ENCODE measurements at places on chromosomes 16 and 17.
A peak's percentile ranks its signal among the peaks of the same experiment; 100 is the strongest.

- no peak for DNase-seq
Observed at GRCh38 chr17:49022391-49022941, 25.3 kb downstream of the IGF2BP1 start.

GRCh38 chr16:24074574-24074973 lies 181.6 kb upstream of the CACNG3 start:
- DNase-seq = no peak

DNA sequence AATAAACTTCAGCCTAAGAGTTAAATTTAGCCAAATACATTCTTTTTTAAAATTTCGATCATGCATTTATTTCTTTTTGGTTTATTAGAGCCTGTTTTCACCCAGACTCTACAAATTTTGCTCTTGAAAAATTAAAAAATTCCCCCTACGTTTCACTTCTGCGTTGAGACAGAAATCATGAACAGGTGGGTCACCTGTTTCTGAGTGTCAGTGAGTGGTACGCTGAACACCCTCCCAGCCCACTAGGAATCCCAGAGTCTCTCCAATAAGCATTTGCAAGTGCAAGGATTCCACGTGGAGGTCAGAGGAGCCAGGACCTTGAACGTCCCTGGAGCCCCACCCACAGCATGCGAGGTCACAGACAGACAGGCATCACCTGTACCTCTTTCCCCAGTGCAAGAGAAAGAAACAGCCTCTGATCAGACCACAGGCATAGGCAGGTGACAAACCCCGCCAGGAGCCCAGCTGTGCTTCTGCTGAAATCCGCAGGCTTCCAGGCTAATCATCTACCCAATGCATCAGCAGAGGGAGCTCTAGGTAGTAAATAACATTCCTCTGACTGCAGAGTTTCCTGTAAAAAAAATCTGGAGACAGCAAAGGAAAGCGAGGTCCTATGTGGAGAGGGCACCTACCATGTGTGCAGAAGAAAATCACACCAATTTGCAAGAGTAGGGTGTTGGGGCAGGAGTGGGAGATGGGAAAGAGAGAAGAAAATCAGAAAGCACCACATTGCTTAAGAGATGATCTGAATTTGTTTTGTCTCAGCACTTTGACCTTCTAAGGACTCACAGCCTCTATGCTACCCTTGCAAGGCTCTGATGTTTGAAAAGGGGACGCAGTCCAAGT lies 5.9 kb upstream of the XYLT1 start:
- peak; percentile 58 for DNase-seq

DNA sequence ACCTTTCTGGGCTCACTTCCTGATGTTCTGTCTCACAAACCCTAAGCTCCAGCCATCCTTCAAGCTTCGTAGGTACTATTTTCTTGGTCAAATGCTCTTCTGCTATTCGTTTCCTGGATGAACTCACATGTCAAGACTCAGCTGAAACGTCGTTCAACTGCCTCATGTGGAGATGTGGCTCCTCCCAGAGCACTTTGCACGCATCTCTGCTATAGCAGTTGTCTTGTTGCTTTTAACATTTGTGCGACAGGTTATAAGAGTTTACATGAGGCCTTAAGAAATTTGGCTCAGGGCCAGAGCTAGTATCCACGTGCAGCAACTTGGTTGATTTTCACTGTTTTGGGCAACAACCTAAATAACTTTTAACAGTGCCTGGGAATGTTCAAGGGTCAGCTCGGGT lies 2.8 kb upstream of the KRT40 start:
- no peak for DNase-seq

- DNase-seq = no peak
Observed at GRCh38 chr17:80926591-80927250, 64.9 kb upstream of the CHMP6 start.

GRCh38 chr17:76414334-76415295 lies 30.2 kb downstream of the SPHK1 start:
- DNase-seq = no peak

- DNase-seq = no peak
Observed at GRCh38 chr16:47750371-47750770, 289.2 kb downstream of the PHKB start.

DNA sequence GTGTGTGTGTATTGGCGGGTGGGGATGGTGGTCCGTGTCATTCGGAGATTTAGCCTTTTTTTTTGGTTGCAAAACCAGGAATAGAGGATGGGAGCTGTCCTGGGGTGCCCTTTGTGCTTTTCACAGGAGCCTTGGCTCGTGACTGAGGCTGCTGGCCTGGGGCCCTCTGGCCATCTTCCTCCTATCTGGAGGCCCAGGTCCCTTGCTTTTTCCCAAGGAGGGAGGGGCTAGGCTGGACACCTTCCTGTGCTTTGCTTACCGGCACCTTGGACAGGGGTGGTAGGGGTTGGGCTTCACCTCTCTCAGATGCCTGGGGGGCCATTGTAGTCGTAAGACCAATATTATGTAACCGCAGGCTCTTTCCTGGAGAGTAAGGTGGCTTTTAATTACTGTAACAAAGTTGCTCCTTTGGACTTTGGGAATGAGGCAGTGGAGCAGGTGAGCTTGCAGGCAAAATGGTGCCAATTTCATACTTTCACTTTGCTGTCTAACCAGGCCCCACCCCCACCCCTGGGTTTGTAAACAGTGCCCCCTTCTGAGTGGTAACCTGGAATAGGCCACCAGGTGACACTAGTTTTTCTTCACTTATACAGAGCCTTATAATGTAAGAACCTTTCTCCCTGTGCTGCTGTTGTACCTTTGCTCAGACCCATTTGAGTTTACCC lies 1.2 kb downstream of the DYNLL2 start:
- DNase-seq = peak; percentile 72

DNA sequence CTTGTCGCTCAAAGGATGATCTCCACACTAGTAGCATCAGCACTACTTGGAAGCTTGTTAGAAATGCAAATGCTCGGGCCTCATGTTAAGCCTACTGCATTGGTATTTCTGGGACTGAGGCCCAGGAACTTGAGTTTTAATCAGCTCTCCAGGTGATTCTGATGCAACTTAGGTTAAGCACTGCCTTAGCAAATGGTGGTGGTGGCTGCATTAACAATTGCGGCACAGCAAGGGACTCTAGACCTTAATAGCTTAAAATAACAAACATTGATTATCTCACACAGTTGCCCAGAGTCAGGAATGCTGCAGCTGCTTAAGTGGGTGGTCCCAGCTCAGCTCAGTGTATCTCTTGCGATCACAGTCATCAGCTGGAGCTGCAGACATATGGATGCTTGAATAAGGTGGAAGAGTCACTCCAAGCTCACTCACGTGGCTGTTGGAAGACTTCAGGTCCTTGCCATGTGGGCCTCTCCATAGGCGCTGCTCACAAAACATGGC lies 25.8 kb downstream of the HS3ST3A1 start:
- no peak for DNase-seq

DNA sequence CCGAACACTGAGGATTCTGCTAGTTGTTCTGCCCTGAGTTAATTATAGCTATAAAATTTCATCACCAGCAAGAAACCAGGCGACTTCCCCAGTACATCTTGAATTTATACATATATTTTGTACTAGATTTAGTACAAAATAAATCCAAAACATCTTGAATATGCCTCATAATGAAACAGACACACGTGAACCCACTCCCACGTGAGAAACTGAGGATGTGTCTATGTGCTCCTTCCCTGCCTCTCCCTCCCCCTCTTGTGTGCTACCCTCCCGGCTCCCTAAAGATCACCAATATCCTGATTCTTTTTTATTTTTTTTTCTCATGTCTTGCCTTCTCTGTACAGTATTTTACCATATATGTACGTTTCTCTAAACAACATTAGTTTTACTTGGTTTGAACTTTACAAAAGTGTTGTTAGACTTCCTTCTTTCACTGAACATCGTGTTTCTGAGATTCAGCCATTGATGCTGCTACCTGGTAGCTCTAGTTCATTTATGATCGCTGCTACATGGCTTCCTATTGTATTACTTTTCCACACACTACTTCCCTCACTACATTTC lies 1.1 kb upstream of the LCMT1 start:
- DNase-seq = no peak

GRCh38 chr17:18859256-18859655 lies 1.3 kb downstream of the PRPSAP2 start:
- no peak for DNase-seq

DNA sequence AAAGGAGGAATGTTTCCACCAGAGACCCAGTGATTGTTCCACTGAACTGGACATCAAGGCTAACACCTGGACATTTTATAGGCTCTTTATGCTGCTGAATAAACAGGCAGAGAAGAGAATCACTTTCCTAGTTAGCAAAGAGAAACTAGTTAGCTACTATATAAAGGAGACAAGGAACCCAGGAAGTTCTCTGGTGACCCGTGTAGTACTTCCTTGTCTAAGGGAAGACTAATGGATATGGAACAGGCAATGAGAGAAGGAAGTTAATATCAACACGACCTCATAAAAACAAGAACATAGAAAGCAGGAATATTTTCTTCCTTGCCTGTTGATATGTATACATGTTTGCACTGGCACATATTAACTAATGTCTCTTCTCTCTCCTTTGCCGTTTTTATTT lies 30.8 kb upstream of the RPL38 start:
- no peak for DNase-seq

- DNase-seq = no peak
Observed at GRCh38 chr16:69017036-69017783, 88.2 kb upstream of the HAS3 start.

DNA sequence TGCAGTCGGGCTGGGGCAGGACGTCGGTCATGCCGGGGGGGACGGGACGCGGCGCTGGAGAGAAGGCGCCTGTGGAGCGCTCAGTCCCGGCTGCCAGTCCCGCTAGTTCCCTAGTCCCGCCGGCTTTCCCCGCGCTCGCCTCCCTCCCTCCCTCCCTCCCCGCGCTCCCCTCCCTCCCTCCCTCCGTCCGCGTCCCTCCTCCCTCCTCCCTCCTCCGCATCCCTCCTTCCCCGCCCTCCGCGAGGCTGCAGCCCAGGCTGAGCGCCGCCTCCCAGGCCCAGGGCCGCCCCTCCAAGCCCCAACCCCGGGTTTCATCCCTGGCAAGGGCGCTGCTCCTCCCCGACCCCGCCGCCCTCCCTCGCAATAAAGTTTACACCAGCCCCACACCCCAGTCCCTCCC lies 34.8 kb downstream of the TIMM22 start:
- DNase-seq = no peak

DNA sequence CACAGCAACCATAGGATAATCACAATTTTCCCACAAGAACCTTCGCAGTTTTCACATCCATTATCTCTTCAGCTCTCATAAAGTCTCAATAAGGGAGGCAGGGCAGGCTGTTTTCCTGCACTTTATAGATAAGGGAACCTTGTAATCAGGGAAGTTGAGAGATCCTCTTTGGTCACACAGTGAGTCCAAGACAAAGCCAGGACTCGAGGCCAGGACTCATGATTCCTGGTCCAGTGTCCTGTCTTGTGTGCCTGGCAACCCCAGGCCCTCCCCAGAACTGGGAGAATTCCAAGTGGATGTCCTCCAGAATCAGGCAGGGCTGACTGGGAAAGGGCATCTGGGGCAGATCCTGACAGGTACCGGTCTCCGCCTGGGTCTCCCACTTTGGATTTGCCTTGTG lies 23.1 kb upstream of the PHF12 start:
- no peak for DNase-seq

- DNase-seq = no peak
Observed at GRCh38 chr17:7443499-7444485, 1.1 kb upstream of the CHRNB1 start.

- peak; percentile 73 for DNase-seq
Observed at GRCh38 chr16:4506450-4506849, 30.3 kb downstream of the HMOX2 start.

DNA sequence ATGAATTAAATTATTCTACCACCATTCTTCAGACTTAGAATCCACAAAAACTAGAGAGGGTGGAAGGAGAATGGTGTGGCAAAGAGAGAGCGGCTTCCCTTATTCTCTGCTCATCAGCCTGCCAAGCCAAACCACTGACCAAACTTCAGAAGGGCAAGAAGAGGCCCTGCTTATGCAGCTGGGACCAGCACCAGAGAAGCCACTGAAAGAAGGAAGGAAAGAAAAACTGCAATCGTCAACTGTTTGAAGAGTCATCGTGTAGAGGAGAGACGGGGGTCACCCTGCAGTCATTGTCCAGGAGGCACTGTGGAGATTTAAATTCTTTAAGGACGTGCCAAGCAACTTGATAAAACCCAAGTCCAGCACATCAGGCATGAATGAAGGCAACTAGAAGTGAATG lies 15.6 kb downstream of the PMP22 start:
- DNase-seq = no peak

- DNase-seq = no peak
Observed at GRCh38 chr17:29744121-29744520, 121.4 kb upstream of the CORO6 start.

GRCh38 chr17:10666906-10667305 lies 9.8 kb upstream of the MYH3 start:
- no peak for DNase-seq

GRCh38 chr16:50591800-50592771 lies 43.9 kb downstream of the NKD1 start:
- no peak for DNase-seq

- DNase-seq = no peak
Observed at GRCh38 chr17:7139400-7139799, 24.8 kb upstream of the ASGR2 start.

DNA sequence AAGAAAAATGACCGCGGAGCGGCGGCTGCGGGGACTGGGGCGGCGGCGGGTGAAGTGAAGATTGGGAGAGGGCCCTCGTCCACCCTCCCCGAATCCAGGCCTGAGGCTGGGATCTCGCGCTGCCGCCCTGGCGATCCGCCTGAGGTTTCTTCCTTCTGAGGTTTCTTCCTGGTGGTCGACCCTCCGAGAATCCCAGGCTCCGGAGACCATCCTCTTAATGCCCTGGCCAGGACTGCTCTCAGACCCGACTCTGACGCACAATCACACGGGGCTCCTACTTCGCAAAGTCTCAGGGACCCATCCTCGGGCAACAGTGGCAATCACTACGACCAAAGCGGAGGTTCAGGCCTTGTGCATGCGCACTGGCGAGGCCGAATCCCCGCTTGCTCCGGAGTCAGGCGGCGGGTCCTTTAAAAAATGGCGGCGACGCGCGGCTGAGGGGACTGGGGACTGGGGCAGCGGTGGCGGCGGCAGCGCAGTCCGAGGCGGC lies 18.0 kb upstream of the KCNJ18 start:
- DNase-seq = no peak

GRCh38 chr16:12536412-12536746 lies 267.3 kb downstream of the CPPED1 start:
- no peak for DNase-seq

DNA sequence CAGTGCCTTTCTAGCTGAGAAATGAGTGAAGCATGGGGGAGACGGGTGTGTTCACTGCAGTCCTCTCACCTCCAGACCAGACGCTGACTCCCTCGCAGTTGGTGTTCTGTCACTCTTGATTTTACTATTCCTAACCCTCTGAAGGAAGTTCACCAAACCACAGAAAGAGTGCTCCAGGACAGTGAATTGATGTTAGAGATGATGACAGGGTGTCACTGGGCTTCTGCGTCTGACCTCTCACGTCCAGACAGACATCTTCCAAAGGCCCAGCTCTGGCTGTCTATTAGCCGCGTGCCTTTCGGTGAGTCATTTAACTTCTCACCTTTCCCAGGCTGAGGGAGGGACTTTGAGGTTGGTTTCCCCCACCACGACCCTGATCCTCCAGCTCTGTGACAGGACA lies 8.2 kb downstream of the CRAMP1 start:
- no peak for DNase-seq

- no peak for DNase-seq
Observed at GRCh38 chr16:86259499-86259898, 250.8 kb upstream of the FOXF1 start.
